ENCODE measurements at places on chromosomes 6 and 20.

DNA sequence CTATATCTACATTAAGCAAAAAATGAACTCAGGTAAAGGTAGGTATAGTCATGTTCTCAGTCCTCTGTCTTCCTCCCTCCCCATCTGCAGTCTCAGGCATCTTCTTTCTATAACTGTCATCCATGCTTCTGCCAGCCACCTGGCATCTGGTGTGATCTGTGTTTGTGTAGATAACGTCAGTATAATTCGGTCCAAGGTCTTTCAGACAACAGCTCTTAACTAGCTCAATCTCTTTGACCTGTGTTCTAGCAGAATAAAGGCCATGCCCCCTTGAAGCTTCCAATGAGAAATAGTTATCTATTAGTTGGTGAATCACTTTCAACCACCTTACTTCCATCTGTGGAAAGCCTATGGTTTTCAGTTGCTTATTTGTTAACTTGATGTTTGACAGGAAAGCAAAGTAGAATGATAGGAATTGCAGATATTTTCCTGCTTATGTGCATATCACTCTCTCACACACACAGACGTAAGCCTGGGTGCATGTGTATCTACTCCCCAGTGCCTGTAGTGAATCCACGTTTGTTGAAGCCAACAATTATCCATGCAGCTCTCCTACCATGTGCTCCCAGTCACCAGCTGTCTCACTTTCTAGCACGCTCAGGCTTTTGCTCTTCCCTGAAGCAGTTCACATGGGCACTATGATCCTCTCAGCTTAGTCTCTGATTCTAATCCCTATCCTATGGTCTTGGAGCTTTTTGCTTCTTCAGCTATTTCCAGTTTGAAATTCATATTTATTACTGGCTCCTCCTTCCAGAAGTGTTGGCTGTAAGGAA lies 433.7 kb upstream of the MANEA start:
- DNase-seq: no peak

DNA sequence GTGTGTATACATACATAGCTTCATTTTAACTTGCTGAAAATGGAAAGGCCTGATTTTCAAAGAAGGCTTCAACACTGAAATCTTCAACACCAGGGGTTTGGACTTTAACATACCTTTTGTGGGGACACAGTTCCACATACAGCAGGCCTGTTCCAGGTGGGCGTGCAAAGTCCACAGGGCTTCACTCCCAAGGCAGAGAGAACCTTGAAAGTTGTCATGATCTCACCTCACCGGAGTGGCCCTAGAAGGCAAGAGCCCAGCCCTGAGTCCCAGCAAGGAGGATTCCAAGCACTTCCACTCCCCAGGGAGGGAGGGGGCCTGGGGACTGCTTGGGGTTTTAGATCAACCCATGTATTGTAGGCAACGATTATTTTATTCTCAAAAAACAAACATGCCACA lies 47.2 kb downstream of the TMEM242 start:
- no peak for DNase-seq

GRCh38 chr6:15827496-15828255 lies 164.8 kb upstream of the DTNBP1 start:
- no peak for DNase-seq

GRCh38 chr20:62601714-62602113 lies 40.6 kb upstream of the SLCO4A1 start:
- no peak for DNase-seq

- DNase-seq: no peak
Measured at GRCh38 chr6:145723646-145724045, 11.7 kb downstream of the EPM2A start.

- DNase-seq: no peak
Measured at GRCh38 chr6:140932909-140933308, 1199.8 kb upstream of the GJE1 start.

GRCh38 chr6:151961809-151962208 lies 154.3 kb downstream of the ESR1 start:
- DNase-seq: no peak

DNA sequence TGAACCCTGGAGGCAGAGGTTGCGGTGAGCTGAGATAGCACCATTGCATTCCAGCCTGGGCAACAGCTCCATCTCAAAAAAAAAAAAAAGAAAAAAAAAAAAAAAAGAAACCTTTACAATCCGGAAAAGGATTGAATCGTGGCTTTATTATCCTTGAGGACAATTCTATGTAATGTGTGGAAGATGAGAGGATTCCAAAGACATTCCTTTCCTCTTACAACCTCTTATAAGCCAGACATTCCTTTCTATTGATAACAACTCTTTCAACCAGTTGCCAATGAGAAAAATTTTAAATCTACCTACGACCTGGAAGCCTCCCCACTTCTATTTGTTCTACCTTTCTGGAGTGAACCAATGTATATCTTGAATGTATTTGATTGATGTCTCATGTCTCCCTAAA lies 91.2 kb upstream of the EEF1E1 start:
- DNase-seq: no peak

DNA sequence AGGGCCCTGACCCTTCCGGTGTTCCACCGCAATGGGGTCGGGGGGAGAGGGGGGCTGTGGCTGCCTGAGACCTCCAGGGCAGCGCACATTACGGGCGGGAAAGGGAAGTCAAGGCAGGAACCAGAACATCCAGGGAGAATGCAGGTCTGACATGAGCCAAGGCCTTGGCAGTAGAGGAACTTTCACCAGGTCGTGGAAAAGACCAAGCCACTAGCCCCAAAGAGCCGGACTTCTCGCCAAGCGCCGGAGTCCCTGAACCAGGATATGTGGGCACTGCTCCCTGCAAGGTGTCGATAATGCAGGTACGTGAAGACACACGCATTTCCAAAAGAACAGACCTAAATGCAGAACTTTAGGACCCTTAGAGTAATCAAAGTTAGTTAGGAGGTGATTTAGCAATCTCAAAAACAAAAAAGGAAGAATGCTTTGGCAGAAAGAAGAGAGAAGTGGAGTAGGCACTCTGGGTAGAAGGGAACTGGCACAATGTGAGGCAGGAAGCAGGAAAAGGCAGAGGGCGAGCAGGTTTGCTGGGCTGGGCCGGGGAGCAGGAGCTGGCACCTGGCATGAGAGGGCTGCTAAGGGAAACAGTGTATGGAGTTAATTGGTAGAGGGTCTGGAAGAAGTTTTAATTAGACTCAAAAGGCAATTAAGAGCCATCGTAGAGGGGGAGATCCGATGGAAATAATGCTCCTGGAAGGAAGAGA lies 14.3 kb downstream of the POU3F2 start:
- DNase-seq: no peak

DNA sequence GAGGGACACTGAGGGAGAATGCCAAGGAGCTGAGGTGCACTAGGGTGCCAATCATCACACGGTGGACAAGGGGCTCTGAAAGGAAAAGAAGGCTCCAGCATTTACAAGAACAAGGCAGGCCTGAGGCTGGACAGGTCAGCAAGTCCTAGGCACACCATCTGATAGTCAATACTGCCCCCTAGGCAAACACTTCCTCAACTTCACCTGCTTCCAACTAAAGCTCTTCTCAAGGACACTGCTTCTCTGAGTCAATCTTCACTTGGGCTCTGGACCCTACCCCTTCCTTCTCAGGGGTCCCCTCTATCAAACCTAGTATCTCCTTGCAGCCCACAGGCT lies 37.7 kb upstream of the SLC4A11 start:
- DNase-seq: peak; percentile 28

- no peak for DNase-seq
Measured at GRCh38 chr6:14423955-14424354, 306.4 kb downstream of the CD83 start.

DNA sequence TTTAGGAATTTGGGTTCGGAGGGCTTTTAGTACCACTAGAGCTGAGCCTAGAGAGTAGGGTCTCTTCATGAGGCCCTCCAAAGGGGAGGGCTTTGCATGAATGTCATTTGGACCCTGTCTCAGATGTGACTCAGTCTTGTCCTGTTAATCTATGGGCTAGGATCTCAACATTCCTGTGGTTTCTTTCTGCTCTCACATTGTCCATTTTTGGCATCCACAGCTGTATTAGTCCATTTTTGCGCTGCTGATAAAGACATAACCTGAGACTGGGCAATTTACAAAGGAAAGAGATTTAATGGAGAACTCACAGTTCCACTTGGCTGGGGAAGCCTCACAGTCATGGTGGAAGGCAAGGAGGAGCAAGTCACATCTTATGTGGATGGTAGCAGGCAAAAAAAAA lies 61.0 kb downstream of the CRYBG1 start:
- DNase-seq: no peak

Measured in hematopoietic multipotent progenitor cell treated with erythropoietin and hydrocortisone succinate and interleukin-3 and kit ligand, for 17 days (in vitro differentiated cells).